Neural progenitor cell (in vitro differentiated cells): ENCODE measurements at places on chromosomes 5 and 9. TPM values are rescaled to one million over a fixed set of nuclear protein-coding genes. Genes with fewer than 3 reads are reported as not detected.

GRCh38 chr5:100644185-100644584, 109.0 kb downstream of the FAM174A start:
- no peak for DNase-seq
- H3K4me1 ChIP-seq: peaks cover 22% of the 10 kb centered on the region
- no peak overlapping the region for H3K4me3 ChIP-seq
- no peak overlapping the region for H3K27ac ChIP-seq

DNA sequence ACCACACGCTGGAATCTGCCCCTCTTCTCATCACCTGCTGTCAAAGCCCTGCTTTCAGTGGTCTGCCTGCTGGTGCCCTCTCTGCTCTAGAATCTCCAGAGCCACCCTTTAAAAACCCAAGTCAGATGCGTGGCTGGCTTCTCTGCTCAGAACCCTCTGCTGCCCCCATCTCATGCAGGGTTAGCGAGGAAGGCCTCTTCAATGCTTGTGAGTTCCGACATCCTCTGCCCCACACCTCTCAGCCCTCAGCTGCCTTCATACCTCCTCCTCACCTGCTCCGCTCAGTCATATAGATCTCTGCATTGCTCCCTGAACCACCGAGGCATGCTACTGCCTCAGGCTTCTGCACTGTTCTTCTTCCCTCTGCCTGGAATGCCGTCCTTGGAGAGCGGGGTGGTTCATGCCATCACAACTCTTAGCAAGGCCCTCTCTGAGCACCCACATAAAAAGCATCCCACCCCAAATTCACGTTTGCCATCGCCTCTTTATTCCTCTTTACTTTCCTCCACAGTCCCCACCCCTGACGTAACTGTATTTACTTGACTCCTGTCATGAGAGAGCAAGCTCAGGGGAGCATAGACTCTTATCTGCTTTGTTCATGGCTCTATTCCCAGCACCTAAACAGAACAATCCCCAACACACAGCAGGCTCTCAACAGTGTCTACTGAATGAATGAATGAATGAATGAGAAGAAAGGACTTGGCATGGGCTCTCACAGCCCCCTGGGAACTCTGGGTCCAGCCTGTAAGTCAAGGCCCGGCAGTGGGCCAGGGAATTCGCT, 10.4 kb downstream of the SHB start:
- H3K4me3 ChIP-seq: no peak overlapping the region
- no peaks in the 10 kb centered on the region for H3K27me3 ChIP-seq
- no peaks in the 10 kb centered on the region for H3K36me3 ChIP-seq
- peaks cover 17% of the 10 kb centered on the region for H3K4me1 ChIP-seq
- DNase-seq: no peak
- no peak overlapping the region for H3K27ac ChIP-seq

DNA sequence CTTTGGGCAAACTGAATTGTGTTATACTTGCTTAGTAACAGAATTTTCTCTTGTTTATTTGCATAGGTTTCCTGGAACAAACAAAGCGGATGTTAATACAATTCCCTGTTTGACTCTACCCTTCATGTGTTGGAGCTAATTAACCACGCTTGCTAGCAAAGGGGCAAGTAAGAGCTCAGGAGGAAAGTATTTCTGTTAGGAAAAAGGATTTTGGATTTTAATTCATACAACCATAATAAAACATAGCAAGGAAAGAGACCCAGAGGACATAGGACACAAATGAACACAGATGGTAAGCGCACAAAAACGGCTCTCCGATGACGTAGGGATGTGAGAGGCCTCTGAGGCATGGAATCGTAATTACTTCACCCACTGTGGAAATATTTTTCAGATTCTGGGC, 5.1 kb upstream of the DCAF12 start:
- no peak for DNase-seq
- H3K4me3 ChIP-seq: no peak overlapping the region
- no peaks in the 10 kb centered on the region for H3K36me3 ChIP-seq
- no peaks in the 10 kb centered on the region for H3K27me3 ChIP-seq
- peaks cover 6% of the 10 kb centered on the region for H3K4me1 ChIP-seq
- no peak overlapping the region for H3K27ac ChIP-seq

DNA sequence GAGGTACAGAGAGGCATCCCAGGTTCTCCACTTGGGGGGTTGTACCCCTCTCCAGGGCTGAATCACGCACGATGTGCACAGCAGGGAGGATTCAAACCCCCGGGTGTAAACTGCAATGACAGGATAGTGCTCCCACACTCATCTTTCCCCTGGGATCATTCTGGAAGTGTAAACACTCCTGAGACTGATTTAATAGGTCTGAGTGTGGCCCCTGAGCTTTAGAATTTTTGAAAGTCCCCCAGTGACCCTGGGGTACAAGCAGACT, 16.5 kb downstream of the BICD2 start:
- H3K27me3 ChIP-seq: no peaks in the 10 kb centered on the region
- H3K4me1 ChIP-seq: peaks cover 13% of the 10 kb centered on the region
- no peak for DNase-seq
- no peak overlapping the region for H3K27ac ChIP-seq
- H3K4me3 ChIP-seq: no peak overlapping the region
- no peaks in the 10 kb centered on the region for H3K36me3 ChIP-seq

DNA sequence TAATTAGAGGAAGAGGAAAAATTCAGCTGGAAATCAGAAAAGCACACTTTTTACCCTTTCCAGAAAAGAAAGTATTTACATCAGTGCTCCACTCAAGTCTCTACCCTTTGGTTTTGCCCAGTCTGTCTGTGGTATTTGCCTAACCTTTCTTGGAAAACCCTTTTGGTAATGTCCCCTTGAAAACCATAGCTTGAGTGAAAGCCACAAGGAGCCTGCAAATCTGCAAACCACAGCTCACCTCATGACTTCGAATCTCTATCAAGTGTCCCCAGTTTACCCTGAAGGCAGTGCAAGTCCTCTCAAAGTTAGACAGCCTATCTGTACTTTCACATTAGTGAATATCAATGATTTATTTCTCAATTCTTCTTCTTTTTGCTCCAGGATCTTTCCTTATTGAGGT, 162.1 kb upstream of the TSLP start:
- DNase-seq: no peak
- H3K4me3 ChIP-seq: no peak overlapping the region
- no peak overlapping the region for H3K27ac ChIP-seq

GRCh38 chr5:139293202-139293506, 386 bp upstream of the MATR3 start:
- no peaks in the 10 kb centered on the region for H3K36me3 ChIP-seq
- no peak for DNase-seq
- H3K27me3 ChIP-seq: no peaks in the 10 kb centered on the region
- H3K27ac ChIP-seq: no peak overlapping the region

DNA sequence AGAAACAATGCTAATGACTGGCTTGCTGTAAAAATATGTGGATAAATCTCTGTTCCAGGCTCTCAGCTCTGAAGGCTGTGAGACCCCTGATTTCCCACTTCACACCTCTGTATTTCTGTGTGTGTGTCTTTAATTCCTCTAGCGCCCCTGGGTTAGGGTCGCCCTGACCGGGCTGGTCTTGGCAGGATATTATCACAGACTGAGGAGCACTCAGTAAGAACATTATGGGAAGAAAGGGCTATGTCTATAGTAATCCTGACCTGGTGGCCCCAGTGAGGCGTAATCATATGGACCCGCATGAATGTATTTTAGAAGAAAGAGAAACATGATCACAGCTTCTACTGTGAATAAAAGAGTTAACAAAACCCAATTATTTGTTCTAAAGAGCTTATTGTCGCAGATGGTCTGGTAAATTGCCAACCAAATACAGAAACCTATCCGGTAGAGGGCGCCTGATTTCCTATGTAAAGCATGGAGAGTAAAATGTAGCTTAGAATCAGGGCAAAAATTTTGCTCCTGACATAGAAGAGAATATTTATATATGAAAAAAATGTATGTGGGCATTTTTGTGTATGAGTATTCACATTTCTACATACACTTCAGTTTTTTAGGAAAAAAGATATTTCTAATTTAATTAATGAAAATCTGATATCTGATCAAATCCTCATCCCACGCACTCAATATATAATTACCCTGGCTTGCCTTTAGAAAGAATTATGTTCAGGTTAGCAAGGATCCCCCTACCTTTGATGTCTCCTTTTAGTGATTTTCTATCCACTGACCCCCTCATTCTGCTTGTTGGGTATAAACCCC, 5.8 kb upstream of the IFNA1 start:
- no peak overlapping the region for H3K27ac ChIP-seq
- DNase-seq: peak; percentile 74
- H3K4me3 ChIP-seq: no peak overlapping the region
- peaks cover 5% of the 10 kb centered on the region for H3K4me1 ChIP-seq

- H3K4me1 ChIP-seq: peaks cover 32% of the 10 kb centered on the region
- H3K27ac ChIP-seq: no peak overlapping the region
- peaks cover 10% of the 10 kb centered on the region for H3K36me3 ChIP-seq
- DNase-seq: no peak
- no peaks in the 10 kb centered on the region for H3K27me3 ChIP-seq
Observed at GRCh38 chr5:39025456-39025855, 48.7 kb downstream of the RICTOR start.

DNA sequence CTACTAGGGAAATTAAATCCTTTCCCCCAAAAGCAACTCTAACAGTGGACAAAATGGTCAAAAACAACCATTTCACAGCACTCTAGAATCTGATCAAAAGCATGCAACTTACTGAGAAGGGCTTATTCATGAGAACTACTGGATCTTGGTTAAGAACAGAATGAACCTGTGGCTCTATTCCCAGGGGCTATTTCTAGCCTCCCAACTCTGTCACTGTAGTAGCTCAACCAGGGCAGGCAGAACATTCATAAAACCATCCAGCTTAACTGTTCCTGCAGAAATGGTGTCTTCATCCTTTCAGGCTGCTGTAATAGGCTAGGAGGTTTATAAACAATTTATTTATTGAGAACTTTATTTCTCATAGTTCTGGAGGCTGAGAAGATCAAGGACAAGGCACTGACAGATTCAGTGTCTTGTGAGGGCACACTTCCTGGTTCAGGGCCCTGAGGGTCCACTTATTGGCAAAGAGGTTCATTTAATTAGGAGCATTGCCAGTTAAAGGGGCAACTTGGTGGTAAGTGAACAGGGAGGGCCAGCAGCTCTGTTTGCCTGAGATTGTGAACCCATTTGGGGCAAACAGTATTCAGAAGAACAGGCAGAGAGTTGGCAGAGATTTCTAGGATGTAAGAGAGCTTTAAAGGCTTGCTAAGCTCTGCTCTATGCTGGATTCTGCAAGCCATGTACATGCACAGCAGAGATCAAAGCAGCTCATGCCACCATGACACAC, 238.5 kb upstream of the FBXL7 start:
- H3K4me3 ChIP-seq: no peak overlapping the region
- DNase-seq: no peak
- peaks cover 10% of the 10 kb centered on the region for H3K4me1 ChIP-seq
- H3K27me3 ChIP-seq: no peaks in the 10 kb centered on the region
- H3K27ac ChIP-seq: no peak overlapping the region

DNA sequence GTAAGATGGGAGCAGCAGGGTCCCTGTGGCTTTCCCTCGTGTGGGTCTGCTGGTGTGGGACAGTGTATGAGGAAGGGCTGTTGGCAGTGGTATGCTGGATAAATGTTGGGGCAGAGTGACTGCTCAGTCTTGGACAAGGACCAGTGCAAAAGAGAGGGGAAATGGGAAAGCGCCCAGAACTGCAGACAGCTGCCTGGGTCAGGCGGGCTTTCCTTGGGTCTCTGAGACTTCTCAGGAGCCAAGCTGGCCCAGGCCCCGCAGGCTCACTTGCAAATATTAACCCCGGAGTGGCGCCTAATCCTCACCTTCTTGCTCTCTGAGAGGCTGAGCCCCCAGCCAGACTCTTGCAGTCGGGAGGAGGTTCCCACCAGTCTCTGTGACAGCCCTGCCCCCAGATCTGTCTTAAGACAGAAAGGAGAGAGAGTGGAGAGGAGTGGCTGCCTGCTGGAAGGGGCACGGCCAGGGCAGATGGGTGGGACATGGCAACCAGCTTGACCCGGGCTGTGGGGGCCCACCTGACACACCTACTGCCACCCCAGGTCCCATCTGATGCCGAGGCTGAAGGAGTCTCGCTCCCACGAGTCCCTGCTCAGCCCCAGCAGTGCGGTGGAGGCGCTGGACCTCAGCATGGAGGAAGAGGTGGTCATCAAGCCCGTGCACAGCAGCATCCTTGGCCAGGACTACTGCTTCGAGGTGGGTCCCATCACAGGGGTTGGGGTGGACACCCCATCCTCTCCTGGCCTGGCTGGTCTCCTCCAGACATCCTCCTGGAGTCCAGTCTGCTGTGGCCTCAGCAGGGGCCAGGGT, 105.2 kb downstream of the DAB2IP start:
- no peaks in the 10 kb centered on the region for H3K27me3 ChIP-seq

DNA sequence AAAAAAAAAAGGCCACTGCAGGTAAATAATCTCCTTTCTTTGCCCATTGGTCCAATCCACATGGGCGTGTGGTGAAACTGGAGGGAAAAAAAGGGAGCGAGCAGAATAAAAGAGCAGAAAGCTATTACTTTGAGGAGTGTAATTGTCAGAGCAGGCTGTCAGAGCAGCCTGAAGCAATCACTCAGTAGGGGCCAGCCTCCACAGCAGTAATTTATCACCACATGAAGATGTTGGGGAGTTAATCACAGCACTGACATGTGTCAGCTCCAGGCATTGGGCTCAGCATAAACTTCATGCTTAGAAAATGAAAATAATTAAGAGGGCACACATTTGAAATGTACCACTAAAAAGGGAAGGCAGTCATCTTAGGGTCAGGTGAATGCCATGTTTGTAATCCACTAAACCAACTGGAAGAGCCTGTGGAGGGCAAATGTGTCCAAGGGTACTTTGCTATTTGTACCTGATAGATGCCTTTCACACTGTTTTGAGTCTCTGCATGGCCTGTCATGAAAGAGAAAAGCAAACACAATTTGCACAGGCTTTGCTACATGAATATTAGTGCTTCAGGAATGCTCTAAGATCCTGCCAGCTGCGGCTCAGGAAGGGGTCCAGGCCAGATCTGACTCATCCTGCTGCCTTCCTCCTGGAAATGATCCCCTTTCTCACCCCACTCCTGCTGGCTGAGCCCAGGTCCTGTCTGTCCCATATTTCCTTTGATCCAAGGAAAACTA, 2.9 kb upstream of the PTGER4 start:
- H3K27me3 ChIP-seq: peaks cover 46% of the 10 kb centered on the region
- H3K36me3 ChIP-seq: no peaks in the 10 kb centered on the region
- H3K4me1 ChIP-seq: peaks cover 24% of the 10 kb centered on the region
- DNase-seq: no peak
- H3K27ac ChIP-seq: no peak overlapping the region

- DNase-seq: no peak
- no peak overlapping the region for H3K4me3 ChIP-seq
- H3K4me1 ChIP-seq: no peaks in the 10 kb centered on the region
- no peaks in the 10 kb centered on the region for H3K36me3 ChIP-seq
- H3K27me3 ChIP-seq: no peaks in the 10 kb centered on the region
- H3K27ac ChIP-seq: no peak overlapping the region
Observed at GRCh38 chr9:136657974-136658848, 4.5 kb upstream of the EGFL7 start.

Gene SLC6A3
- 0.19 and 0.32 TPM in 2 replicates for total RNA-seq

Gene BNIP1
- total RNA-seq: 10.6 and 15.0 TPM in 2 replicates

Gene CTNND2
- 13.9 and 14.2 TPM in 2 replicates for total RNA-seq

Gene FIBCD1
- total RNA-seq: 1.8 and 7.2 TPM in 2 replicates

Gene GPR151
- total RNA-seq: not detected in 2 replicates

Gene ZNF346
- 28.2 and 32.2 TPM in 2 replicates for total RNA-seq

Gene FOXD4L5
- 0.19 TPM in 1 of 2 replicates, not detected in the other for total RNA-seq
